ENCODE measurements at places on chromosomes 4 and X.

- no peak for DNase-seq
Observed at GRCh38 chrX:139093201-139093600, 381.7 kb upstream of the FGF13 start.

GRCh38 chr4:77047037-77047436, 28.8 kb downstream of the CCNI start:
- no peak for DNase-seq

- no peak for DNase-seq
Observed at GRCh38 chr4:109826719-109827118, 1.1 kb upstream of the RRH start.

GRCh38 chr4:152014280-152014679, 253.5 kb upstream of the GATB start:
- DNase-seq, result peak; percentile 1

GRCh38 chr4:6494431-6495295, 22.2 kb upstream of the PPP2R2C start:
- DNase-seq, result no peak

DNA sequence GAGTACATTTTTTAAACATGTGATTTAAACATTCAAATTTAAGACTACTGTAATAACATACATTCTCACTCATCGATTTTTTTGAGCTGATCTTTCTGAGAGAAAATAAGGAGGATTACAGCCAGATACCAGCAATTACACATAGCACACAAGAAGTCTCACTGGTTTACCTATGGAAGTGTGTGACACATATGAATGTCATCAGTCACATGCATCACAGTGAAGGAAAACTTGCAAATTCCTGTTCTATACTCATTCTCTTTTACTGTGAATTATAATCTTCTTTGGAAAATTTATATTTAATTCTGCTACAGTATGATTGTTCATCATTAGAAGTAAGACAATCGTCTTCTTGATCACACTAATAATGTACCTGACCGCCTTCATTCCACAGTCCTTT, 21.3 kb upstream of the BMP2K start:
- DNase-seq, result no peak

DNA sequence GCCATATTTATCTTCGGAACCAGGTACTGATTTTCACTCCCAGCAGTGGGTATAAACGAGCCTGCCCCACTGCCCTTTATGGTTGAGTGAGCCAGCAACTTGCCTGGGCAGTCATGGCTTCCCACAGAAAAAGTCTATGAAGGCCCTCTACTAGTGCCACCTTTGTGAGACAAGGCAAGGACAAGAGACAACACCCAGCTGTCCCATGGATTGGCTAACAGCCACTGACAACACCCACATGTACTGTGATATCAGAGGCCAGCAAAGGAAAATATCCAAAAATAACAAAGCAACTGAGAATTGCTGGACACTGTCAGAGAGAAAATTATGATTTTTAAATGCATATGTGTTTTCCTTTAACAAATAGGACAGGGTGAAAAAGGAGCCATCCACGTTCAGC, 248.4 kb upstream of the TTC29 start:
- no peak for DNase-seq

DNA sequence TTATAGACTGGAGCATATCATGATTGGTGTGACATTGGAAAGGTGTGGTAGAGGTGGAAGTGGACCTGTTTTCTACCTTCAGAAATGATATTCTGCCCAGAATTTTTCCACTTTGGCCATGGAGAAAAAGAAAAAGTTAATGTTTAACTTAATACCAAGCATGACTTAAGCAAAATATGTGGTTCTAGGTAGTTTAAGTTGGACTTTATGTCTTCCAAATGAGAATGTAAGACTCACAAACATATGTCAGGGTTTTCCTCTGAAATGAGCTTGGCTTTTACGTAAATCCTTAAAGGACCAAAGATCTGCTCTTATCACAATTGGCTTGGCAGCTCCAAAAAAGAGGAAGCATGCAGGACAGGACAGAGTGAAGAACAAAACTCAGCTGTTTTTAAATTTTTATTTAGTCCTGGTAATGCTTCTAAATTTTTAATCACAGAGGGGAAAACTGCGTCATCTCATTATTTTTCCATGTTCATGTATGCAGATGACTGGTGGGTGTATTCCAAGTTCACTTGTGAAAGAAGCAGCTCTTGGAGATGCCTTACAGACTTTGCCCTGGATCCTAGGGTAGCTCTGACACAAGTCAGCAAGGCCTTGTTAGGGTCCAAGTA, 98.2 kb downstream of the ANK2 start:
- no peak for DNase-seq

DNA sequence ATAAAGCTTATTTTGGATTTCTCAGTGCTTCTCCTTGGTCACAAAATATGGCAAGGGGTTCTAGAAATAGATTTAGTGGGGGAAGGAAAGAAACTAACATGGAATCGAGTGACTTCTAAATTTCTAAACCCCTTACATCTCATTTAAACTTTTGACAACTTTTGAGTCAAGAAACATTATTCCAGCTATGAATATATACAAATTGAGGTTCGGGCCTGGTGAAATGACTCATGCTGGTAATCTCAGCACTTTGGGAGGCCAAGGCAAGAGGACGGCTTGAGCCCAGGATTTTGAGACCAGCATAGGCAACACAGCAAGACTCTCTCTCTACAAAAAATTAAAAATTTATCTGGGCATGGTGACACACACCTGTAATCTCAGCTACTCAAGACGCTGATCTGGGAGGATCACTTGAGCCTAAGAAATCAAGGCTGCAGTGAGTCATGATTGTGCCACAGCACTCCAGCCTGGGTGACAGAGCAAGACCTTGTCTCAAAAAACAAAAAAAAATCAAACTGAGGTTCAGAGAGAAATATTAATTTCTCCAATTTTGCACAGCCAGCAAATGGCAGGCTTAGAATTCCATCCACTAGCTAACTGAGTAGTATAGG, 99.8 kb downstream of the ANXA3 start:
- DNase-seq, result no peak

DNA sequence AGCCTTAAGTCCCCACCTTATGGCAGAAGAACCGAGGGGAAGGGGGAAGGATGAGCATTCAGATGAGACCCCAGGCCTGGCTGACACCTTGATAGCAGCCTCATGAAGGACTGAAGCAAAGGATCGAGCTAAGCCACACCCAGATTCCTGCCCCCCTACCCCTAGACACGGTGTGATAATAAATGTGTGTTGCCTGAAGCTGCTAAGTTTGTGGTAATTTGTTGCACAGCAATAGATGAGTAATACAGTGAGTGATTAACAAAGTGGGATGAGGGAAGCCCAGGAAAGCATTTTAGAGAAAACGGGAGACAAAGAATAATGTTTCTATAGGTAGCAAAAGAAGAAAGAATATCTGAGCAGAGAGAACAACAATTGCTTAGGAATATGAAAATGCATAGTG, 404.2 kb downstream of the MID1IP1 start:
- DNase-seq, result no peak

GRCh38 chr4:156946516-156947424, 24.8 kb downstream of the PDGFC start:
- no peak for DNase-seq

GRCh38 chrX:118904218-118904617, 70.2 kb upstream of the LONRF3 start:
- no peak for DNase-seq

GRCh38 chr4:84915396-84915780, 51.1 kb downstream of the WDFY3 start:
- no peak for DNase-seq

- no peak for DNase-seq
Observed at GRCh38 chr4:102218656-102219055, 126.6 kb downstream of the SLC39A8 start.

- no peak for DNase-seq
Observed at GRCh38 chr4:153518001-153518400, 51.8 kb downstream of the TMEM131L start.

- DNase-seq, result no peak
Observed at GRCh38 chrX:129632443-129632842, 22.3 kb downstream of the APLN start.

GRCh38 chr4:48103483-48104139, 30.4 kb downstream of the TXK start:
- no peak for DNase-seq

GRCh38 chr4:142243255-142243654, 602.8 kb downstream of the INPP4B start:
- DNase-seq, result no peak

DNA sequence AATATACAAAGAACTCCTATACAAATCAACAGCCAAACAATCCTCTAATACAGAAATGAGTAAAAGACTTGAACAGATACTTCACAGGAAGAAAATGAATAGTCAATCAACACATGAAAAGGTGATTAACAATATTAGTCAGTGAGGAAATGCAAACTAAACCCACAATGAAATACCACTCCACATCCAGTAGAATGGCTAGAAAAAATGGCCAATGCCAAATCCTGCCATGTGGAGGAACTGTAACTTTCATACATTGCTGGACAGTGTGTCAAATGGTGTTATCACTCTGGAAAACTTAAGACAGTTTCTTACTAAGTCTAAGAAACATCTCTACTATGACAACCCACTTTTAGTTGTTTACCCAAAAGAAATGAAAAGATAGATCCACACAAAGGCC, 59.5 kb downstream of the NSG1 start:
- no peak for DNase-seq

- DNase-seq, result no peak
Observed at GRCh38 chrX:40878766-40879165, 143.4 kb upstream of the MED14 start.
